ENCODE measurements at places on chromosomes 1 and 21.
A peak's percentile ranks its signal among the peaks of the same experiment; 100 is the strongest.

DNA sequence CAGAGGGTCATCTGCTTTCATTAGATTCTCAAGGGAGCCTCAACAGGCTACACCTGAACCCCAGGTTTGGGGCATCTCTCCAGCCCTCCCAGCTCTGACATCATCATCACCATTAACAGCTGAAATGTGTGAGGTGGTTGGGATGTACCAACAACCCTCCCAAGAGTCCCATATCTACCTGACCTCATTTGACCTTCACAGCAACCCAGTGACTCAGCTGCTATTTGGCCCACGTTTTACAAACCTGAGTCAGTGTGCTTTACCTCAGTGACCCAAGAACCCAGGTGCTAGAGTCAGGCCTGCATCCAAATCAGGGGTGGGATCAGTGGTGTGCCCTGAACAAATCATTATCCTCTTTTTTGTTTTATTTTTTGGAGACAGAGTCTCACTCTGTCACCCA is 53.3 kb upstream of the TINAGL1 start:
- no peak for DNase-seq

DNA sequence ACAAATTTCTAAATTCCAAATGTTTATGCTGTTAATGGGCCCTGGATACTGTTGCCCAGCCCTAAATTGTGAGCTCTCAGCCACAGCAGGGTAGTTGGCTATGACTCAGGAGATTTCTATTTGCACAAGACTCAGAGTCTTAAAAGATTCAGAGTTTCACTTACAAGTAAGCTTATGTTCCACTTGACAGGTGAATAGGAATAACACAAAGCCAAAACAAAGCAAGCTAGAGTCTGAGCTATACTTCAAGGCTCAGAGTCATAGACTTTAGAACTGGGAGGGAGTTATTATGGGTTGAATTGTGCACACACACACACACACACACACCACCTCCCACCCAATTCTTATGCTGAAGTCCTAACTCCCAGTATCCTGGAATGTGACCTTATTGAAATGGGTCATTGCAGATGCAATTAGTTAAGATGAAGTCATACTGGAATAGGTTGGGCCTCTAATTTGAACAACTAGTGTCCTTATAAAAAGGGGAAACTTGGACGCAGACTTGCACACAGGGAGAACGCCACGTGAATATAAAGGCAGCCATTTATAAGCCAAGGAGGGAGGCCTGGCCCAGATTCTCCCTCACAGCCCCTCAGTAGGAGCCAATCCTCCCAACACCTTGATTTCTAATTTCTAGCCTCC is 30.2 kb downstream of the PRDX6 start:
- DNase-seq = no peak

DNA sequence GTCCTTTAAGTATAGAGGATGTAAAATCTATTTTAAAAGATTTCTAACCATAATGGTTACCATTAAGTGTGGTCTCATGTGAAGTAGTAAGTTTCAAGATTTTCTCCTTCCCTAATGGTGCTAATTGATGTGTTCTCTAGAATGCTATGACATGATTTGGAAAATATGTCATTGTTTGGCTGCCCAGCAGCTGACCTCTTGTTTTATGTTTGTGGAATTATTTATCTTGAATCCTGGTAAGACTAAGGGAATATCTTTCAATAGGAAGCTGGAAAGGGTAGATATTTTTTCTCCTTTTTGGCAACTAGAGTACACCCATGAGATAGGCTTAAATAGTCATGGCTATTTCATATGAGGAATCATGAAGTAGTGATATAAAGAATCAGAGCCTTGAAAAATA is 139.8 kb upstream of the CHODL start:
- DNase-seq = no peak

DNA sequence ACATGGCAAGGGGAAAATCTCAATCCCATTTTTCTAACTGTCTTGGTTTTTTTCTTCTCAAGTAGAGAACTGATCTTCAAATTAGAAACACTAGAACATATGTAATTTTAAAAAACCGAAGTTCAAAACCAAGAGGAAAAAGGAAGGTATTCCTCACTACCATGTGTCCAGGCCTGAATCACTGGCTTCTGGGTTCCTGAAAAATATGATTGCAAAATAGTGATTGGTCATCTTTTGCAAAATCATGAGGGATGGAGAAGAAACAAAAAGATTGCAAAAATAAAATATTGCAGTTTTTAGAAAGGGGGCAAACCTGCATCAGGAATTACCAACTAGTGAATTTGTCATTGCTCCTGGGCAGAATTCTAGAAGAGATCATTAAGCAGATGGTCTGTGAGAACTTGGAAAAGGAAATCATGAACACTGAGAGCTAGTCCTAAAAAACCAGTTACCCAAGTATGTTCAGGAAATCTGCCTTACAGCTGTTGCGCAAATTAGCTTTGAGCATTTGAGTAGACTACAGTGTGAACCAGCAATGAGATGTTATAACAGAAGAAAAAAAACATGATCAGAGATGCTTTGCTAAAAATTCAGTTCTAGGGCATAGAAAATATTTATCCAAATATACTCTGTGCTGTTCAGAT is 49.4 kb downstream of the SPATA46 start:
- DNase-seq = no peak

DNA sequence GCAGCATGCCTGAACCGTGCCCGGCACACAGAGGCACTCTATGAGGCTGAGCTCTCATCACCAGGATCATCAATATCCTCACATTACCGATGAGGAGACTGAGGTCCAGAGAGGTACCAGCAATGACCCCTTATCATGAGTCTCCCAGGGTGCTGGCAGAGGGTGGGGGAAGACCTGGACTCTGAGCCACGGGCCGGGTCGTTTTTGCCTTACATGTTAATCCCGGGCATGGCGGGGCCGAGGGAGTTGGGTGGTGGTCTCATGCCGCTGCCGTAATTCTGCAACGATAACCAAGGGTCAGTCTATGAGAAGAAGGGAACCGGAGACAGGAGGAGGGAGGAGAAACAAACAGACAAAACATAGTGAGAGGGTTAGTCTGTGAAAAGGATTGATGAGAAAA is 43.1 kb downstream of the MRPL37 start:
- DNase-seq = no peak

DNA sequence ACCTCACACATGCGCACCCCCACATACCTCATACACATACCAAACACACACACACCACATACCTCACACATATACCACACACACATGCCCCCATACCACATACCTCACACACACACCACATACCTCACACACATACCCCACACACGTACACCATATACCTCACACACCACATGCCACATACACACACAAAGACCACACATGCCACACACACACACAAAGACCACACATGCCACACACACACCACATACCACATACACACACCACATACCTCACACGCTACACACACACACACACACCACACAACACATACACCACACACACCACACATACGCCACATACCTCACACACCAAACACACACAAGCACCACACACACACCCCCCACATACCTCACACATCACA is 30.0 kb downstream of the HIVEP3 start:
- DNase-seq = no peak

- DNase-seq = no peak
Measured at GRCh38 chr1:92538048-92538412, 51.3 kb upstream of the GFI1 start.

GRCh38 chr1:23200883-23201282 is 16.4 kb downstream of the HTR1D start:
- DNase-seq = no peak

DNA sequence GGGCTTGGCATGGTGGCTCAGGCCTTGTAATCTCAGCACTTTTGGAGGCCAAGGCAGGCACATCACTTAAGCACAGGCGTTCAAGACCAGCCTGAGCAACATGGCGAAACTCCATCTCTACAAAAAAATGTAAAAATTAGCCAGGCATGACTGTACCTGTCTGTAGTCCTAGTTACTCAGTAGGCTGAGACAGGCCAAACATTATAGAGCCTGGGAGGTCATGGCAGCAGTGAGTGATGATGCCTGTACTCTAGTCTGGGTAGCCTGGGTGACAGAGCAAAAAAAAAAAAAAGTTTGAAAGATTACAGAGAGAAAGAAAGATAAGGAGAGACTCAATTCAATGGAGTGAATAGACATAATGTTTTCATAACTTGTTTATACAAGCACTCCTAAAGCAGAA is 556.5 kb upstream of the BRINP3 start:
- DNase-seq = no peak

- peak; percentile 50 for DNase-seq
Measured at GRCh38 chr1:186618401-186619170, 61.6 kb downstream of the PTGS2 start.

DNA sequence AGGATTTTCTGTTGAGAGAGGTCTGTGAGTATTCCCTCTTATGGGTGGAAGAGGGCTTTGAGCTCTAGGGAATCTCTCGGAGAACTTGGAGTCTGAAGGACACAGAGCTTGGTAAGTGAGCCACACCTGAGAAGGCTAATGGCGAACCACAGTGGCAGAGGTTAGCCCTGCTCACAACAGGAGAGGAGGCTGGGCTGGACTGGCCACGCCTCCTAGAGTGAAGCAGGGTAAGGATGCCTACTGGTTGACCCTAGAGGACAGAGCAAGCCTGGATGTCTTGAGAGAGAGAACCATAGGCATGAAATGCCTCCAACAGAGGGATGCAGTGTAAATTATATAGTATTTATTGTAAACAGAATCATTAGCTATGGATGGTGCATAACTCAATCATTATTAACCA is 232.6 kb downstream of the PCP4 start:
- DNase-seq = no peak

- no peak for DNase-seq
Measured at GRCh38 chr1:203557390-203557789, 63.4 kb downstream of the OPTC start.

DNA sequence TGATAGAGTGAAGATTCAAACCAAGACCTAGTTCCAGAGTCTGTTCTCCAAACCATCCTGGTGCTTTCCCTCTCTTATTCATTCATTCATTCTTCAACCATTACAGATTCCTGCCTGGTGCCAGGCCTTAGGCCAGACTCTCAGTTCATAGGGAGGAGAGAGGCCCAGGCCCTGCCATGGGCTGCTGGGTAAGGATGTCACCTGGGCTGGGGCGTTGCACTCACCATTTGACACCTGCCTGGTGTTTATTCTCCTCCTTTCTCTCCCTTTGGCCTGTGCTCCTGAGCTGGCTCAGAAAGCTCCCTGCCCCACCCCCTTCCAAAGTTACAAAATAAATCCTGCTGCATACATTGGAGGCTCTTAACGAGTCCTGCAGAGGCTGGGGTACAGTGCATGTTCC is 549.8 kb downstream of the MATN1 start:
- no peak for DNase-seq

DNA sequence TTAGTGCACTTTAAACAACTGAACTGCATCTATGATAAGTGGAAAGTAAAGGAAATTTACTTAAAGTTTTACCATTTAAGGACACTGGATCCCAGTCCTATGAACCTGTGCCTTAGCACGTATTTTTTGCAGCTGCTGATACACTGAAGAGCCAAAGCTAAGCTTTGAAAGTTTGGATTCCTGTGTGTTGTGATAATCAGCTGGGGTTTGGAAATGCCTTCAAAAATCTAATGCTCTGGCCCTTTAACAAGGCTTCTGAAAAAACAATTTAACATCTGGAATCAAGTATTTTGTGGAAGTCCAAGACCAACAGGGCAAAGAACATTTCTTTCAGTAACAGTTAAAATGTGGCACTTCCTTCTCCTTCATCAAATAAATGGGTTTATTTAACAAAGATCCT is 51.8 kb downstream of the DDAH1 start:
- DNase-seq = no peak

GRCh38 chr21:36744560-36745231 is 45.8 kb downstream of the SIM2 start:
- DNase-seq = no peak

DNA sequence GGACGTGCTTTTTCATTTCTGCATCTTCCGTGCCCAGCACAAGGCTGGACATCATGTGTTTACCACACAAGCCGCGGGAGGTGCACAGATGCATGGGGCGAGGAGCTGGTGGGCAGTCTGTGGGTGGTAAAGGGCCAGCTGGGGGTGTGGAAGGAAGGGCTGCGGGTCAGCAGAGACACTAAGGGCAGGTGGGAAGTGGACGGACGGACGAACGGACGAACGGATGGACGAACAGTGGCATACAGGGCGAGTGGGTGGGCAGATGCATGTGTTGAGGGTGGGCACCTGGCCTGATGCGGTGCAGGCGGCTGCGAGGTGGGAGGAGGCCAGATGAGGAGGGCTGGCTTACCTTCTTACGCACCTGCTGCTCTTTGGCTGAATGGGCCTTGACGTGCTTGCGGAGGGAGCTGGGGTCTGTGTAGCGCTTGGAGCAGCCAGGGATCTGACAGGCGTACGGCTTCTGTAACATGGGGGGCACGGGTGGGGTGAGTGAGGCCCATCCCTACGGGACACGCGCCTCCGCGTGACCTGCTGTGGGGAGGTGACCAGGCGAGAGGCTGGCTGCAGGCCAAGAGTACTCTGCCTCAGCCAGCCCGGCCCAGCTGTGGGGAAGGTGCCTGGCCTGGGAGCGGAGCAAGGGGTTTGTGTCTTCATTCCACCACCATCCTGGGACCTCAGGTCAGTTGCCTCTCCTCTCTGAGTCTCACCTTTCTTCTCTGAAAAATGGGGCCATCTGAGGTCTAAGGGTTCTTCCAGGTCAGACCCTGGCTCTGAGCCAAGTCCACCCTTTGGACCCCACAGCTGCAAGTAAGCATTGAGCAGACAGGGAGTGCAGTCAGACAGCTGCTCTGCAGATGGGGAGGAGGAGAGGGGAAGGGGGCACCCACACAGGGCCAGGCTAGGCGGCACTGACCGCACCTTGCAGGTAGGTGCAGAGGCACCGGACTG is 65.5 kb downstream of the DMRTB1 start:
- DNase-seq = no peak

DNA sequence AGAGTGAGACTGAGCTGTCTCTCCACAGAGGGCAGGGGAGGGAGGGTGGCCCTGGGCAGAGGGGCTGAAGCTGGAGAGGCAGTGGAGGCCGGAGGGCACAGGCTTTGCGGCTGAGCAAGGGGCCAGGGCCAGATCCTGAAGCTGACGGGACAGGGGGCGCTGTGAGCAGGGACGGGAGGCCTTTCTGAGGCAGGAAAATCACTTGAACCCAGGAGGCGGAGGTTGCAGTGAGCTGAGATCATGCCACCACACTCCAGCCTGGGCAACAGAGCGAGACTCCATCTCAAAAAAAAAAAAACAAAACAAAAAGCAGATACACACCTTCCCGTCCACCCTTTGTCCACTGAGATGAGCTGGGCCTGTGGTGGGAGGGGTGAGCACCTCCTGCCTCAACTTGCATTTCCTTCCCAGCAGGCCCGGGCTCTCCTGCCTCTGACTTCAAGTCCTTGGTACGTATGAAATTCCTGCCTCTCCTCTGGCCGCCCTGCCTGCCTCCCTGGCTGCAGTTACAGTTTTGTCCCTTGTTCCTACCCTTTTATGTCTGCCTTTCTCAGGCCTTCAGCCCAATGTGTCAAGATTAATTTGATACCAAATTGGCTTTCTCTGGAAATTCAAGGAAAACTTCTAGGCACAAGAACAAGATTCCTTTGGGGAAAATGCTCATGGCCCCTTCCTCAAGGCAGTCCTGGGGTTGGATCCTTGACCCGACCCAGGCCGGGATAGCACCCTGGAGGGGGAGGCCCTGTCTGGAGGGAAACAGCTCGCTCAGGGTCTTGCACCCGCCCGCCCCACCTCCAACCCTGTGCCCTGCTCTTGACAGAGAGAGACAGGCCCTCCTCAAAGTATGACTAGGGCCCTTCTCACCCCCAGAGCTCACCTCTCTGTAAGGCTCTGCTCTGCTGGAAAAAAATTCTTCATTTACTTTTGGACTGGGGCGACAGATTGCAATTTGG is 11.2 kb upstream of the ADAMTSL4 start:
- DNase-seq = no peak
